ENCODE measurements at places on chromosomes 16 and 17.

- no peak for DNase-seq
Observed at GRCh38 chr17:2090210-2090641, 35.3 kb downstream of the HIC1 start.

DNA sequence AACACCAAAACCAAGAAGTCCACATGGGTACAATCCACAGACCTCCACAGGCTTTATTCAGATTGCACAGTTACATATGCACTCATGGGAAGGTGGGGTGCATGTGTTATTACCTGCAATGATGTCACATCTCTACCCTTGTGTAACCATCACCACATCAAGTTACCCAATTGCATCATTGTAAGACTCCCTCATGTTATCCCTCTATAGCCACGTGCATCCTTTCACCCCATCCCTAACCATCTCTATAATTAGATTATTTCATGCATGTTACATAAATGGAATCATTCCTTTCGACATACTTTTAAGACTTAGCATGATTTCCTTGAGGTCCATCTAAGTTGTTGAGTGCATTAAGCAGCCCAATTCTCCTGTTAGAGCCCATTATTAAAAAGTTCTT, 408.2 kb upstream of the C16orf82 start:
- no peak for DNase-seq

GRCh38 chr16:12573730-12574383, 229.8 kb downstream of the CPPED1 start:
- DNase-seq = peak; percentile 34

GRCh38 chr16:15658149-15658548, 8.1 kb downstream of the NDE1 start:
- DNase-seq = no peak

- no peak for DNase-seq
Observed at GRCh38 chr17:64771980-64772844, 110.1 kb upstream of the SMURF2 start.

GRCh38 chr16:49337814-49338350, 35.7 kb upstream of the C16orf78 start:
- no peak for DNase-seq

GRCh38 chr17:28682655-28683054, 20.6 kb downstream of the SUPT6H start:
- no peak for DNase-seq

Data from Ammon's horn (tissue), 1 donor.